MV-4-11 (cell line): ENCODE measurements at places on chromosomes 7 and 10.

- DNase-seq: no peak
These were observed 433 bp upstream of the PLXNA4 start for GRCh38 chr7:132576721-132577085.

- DNase-seq: no peak
These were observed 380.9 kb downstream of the PARD3 start for GRCh38 chr10:34434119-34434594.

DNA sequence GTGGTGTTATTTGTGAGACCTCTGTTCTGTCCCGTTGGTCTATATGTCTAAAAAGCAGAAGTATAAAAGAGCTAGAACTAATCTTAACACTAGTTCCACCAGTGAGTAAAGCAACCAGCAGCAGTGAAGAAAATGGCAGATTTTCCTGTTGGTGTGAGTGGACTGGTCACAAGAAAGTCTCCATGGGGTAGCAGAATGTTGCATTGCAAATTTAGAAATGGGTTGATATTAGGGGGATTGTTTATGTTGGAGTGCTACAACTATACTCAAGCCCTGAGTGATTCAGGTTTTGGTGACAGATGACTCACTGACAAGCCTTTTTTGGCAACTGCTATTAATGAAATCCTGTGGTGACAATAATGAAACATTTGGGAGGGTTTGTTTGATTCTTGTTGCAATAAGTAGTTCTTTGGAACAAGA lies 5.6 kb downstream of the AVL9 start:
- DNase-seq: peak; percentile 88

- no peak for DNase-seq
These were observed 21.7 kb downstream of the ST8SIA6 start for GRCh38 chr10:17432723-17433122.

DNA sequence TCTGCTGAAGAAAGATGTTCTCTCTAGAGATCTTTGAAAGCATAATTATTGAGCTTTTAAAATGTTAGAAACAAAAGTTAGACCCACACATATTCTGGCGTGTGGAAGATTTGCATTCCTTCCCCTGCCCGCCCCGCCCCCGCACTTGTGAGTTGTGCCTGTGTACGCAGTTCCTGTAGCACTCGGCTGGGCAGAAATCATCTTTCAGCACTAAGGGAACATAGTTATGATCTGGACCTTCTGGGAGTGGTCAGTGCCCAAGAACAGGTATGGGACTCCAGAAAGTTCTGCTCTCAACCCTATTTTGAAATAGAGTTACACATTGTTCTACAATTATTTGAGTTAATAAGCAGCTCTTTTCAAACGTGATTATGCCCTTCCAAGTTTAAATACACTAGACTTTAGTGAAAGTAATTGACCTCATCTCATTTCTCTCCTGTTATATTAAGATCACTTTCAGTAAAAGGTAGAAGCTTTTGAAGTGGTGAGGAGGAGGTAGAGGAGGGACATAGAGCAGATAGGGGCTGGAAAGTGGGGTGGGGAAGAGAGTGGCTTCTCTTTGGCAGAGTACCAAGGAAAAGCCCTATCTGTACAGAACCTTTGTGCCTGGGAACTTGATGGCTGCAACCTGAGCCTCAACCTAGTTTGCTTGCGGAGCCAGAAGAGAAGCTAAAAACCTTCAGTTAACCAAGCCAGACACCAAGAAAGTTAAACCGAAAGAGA lies 5.7 kb downstream of the BLVRA start:
- DNase-seq: no peak

DNA sequence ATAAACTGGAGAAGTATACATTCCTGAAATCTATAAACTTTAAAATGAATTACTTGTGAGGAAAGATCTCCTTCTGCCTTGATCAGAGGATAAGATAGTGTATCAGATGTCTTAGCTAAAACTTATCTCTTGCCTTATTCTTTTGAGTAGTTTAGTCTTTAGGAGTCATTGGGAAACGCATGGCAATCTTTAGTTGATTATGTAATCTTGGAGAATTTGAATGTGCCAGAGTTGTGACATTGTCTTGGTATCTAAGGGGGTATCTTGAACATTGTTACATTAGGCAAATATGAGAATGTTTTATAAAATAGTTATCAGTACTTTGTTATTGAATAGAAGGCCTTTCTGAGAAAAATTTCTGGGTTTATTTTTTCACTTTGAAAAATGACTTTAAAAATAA lies 61.6 kb upstream of the ADRA2A start:
- peak; percentile 20 for DNase-seq

DNA sequence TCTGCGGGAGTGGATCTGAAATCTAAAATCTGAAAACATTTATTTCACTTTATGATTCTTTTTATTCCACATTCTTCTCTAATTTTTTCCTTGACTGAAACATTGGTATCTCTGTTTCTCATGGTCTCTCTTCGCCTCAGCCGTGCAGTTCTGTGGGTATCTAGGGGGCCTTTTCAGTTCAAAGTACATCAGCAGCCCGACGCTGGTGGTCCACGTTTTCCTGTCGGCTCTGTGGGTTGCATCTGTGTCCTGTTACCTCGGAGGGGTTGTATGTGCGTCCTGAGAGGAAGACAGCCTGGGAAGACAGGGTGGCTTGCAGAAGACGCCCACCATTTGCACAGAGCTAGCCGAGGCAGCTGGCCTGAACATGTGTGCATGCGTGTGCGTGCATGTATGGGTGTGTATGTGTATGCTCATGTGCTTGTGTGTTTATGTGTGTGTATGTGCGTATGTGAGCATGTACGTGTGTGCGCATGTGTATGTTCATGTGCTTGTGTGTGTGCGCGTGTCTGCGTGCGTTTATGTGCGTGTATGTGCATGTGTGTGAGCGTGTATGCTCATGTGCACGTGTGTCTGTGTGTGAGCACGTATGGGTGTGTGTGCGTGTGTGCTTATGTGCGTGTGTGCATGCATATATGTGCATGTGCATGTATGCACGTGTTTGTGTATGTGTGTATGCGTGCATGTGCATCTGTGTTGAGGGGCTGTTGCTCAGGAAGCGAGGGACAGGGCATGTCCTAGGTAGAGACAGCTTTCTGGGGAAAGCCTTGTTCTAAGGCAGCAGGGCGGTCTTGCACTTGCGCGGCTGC lies 211.8 kb downstream of the ADARB2 start:
- DNase-seq: no peak

- peak; percentile 8 for DNase-seq
These were observed 220.9 kb downstream of the C7orf25 start for GRCh38 chr7:42690794-42691639.

GRCh38 chr10:72276421-72277339 lies 3.0 kb downstream of the DDIT4 start:
- no peak for DNase-seq

- DNase-seq: no peak
These were observed 13.3 kb downstream of the PARP12 start for GRCh38 chr7:140049339-140050024.

GRCh38 chr10:20254497-20254896 lies 438.3 kb downstream of the PLXDC2 start:
- no peak for DNase-seq

- no peak for DNase-seq
These were observed 309.5 kb downstream of the WDR37 start for GRCh38 chr10:1365540-1366321.

DNA sequence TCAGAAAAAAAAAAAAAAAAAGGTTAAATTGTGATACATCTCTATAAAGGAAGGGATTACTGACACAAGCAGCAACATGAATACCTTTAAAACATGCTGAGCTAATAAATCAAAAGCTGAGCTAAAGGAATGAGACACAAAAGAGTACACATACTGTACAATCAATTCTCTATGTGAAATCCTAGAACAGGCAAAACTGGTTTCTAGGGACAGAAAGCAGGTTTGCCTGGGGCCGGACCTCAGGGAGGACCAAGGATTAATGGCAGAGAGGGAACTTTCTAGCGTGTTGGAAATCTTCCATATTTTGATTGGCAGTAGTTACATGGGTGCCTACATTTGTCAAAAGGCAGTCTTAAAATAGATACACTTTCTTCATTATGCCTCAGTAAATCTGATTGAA lies 52.5 kb downstream of the KLRG2 start:
- no peak for DNase-seq

GRCh38 chr10:2610946-2611345 lies 456.4 kb upstream of the PFKP start:
- no peak for DNase-seq

GRCh38 chr10:92834331-92834730 lies 14.0 kb upstream of the EXOC6 start:
- no peak for DNase-seq
